NCI-H524 (cell line): ENCODE measurements at places on chromosomes 3 and 15.

DNA sequence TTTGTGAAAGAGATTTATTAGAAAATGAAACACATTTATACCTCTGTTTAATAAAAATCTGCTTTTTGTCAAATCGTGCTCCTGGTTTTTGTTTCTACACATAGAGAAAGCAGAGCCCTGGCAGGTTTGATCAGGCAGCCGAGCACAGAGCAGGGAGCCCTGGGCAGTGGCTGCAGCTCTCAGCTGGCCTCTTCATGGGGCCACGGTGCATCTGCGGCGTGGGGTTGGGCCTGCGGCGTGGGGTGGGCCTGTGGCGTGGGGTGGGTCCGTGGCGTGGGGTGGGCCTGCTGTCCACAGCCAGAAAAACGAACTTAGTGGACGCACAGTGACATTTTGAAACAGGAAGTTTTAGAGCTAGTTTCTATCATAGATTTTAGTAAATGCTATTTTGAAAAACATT, 10.6 kb downstream of the GOLGA6L2 start:
- DNase-seq = no peak

GRCh38 chr15:63382966-63383710, 1.5 kb upstream of the CA12 start:
- DNase-seq = no peak

DNA sequence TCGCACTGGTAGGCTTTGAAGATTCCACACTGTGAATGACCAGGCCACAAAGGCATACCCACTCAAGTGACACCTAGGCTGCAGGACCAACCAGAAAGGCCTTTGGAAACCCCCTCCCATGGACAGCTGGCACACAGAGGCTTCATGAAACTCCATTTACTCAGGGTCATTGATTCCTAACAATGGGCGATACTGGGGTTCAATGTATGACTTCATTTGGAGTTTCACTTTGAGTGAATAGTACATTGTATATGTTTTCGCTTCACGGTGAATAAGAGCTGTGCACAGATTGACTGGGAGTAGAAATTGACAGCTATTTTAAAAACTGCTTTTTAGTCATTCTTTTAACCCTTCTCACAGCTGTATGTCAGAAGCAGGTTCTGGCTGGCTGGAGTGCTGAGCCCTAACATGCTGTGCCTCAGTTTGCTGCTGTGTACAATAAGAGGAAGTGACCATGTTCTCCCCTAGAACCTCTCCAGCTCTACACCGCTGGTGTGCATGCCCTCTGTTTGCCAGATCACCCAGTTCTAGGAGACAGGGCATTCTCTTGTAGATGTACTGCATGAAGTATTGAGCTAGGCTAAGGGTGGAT, 15.4 kb upstream of the CX3CR1 start:
- no peak for DNase-seq

- DNase-seq = no peak
These were observed 77.6 kb downstream of the CLDN11 start for GRCh38 chr3:170496026-170496867.

DNA sequence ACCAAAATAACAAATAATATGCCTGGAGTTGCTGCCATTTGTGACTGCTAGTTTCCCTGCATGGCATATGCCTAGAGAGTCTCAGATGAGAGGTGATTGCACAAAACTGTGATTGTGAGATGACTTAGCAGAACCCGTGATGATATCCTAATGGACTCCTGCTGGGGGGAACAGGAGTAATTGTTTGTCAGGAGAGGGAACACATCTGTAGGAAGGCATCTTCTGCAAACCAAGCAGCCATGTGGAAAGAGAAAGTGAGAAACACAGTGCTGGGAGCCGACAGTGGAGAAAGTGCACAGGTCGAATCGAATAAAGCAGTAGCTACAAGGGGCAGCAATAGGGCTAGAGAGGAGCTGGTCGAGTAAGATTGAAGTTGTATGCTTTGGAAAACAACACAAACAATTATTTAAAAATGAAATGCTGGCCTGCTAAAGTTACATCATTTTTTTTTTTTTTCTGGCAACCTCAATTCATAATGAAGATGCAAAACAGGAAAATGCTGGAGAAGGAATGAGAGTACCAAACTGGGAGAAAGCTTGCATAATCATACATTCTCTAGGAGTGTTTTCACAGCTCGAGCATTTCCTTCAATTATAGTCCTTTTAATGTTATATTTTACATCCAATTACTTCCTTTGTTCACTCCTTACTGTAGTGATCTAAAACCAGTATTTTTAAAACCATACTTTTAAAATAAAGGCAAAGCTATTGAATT, 494.2 kb upstream of the AGTR1 start:
- no peak for DNase-seq

DNA sequence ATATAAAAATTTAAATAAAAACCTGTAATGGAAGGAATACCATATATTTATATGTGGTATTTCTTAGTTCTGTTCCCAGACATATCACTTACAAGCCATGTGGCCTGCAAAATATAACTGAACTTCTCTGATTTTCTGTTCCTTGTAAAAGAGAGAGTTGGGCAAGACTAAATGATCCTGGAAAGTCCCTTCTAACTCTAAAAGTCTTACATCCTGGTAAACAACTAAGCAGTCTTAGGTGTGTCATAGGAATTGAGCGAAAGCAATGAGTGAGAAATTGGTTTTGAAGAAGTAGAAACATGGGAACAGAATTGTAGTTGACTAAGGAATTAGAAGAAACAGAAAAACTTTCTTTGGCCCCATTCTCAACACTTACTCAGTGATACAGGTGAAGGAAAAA, 25.3 kb upstream of the IL20RB start:
- DNase-seq = no peak

- DNase-seq = no peak
These were observed 273.8 kb upstream of the DCBLD2 start for GRCh38 chr3:99175276-99175812.

DNA sequence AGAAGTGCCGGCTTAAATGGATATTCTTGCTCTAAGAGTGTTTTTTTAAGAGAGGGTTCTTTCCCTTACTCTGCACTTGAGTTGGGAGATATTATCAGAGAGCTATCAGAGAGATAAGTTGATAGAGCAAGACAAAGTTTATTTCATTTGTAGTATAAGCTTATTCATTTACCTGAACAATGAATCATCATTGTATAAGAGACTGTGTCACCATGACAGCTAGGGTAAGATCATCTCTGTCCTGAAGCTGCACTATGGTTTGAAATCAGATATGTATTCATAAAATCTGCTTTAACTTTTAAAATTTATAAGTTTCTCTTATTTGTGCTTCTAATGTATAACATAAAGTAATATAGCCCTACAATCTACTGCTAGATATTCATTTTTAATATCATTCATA, 128.1 kb upstream of the ARL6 start:
- DNase-seq = no peak

DNA sequence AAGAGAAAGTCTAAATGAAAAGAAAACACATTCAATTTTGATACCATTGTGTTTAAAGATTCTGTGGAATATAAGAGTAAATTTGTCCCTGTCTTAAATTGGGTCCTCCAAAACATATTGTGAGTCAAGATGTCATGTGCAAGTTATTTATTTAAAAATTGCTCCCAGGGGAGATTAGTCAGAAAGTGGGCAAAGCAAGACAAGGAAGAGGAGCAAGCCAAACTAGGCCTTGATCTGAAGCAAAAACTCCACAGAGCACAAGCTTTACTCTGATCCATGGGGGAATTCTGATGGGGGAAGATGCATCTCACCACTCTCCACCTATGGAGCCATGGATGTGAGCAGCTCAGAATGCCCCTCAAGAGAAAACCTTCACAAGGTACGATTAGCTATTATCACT, 342.8 kb upstream of the IL12A start:
- DNase-seq = peak; percentile 9

GRCh38 chr15:65410036-65410435, 12.7 kb downstream of the IGDCC4 start:
- no peak for DNase-seq

GRCh38 chr15:88250826-88251225, 5.7 kb downstream of the NTRK3 start:
- peak; percentile 87 for DNase-seq

DNA sequence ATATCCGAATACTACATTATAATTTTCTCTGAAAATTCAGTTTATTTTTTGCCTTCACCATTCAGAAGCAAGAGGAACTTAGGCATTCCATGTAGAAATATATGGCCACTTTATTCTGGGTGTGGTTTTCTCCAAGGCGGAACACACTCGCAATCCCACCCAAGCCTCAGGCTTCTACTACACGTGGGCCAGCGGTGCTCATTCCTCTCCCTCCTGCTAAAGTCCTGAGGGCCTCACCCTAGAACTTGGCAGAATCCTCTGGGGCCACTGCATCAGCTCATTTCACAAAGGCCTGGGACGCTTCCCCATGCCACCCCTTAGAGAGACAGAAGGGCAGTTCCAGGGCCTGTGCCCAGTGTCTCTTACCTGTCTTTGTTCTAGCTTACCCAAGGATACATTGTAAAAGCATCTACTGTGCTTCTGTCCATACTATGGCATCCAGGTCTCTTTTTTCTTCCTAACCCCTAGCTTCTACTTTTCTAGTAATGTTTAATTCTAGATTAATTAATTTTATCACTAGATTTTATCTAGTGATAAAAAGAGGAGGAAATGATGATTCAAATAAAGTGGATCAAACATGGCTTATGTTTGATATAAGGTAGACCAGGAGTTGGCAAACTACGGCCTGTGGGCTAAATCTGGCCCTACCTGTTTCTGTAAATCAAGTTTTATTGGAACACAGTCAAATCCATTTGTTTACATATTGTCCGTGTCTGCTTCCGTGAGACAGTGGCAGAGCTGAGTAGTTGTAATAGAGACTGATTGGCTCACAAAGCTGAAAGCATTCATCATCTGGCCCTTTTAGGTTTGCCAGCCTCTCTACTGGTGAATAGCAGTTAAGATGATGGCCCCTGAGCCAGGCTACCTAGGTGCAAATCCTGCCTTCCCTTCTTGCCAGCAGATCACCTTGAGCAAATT, 29.8 kb downstream of the LARS2 start:
- no peak for DNase-seq

DNA sequence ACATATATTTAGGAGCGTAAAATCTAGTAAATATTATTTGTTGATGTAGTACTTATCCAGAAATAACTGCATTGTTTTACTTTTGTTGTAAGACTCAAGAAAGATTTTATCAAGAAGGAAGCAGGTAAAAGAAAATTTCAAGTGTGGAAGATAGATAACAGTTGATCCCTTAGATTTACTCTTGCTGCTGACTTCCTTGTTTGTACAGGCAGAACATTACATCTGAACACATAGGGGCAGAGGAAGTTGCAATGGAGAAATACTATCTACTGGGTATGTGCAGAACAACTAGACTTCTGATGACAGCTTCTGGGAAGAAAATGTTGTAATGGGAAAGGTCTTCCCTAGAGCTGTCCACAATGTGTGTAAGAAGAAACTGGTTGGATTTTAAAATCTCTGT, 350.6 kb downstream of the NLGN1 start:
- DNase-seq = no peak

DNA sequence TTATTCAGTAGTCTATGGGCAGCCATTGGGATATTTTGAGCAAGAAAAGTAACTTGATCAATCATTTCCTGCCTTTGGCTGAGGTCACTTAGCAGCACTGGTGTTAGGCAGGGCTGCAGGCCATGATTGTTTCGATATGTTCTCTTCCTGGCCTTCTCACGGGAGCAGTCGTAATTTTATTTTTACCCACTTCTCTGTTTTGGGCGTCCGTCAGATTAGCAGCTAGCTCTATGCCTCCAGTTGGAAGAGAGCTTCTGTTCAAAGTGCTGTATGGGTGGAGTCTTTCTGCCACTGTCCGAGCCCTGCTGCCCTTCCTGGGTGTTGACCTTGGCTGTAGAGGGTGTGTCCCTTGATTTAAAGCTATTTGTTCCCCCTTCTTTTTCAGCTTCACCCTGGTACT, 123.4 kb upstream of the ROPN1 start:
- no peak for DNase-seq

DNA sequence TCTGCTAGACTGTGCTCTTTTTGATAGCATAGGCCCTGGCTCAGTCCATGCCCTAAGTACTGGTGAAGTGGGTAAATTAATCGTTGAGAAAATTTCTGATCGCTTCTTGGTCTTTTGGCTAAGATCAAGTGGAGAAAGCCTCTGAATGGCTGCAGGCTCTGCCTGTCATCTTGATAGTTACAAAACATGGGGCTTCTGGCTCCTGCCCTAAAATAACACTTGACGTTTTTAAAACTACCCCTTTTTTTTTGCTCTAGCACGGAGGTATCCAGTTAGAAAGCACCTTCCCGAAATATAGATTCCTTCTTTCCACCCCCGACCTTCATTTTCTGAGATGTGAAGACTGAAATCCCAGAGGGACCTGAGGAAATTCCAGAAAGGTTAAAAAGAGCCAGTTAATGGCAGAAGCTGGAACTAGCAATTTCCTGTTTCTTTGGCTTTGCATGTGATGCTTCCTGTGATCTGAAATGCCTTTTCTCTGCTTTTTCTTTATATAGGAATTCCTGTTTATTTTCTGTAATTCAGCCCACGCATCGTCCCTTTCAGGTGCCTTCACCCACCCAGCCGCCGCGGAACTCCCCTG, 799 bp upstream of the C2CD4B start:
- DNase-seq = no peak

- DNase-seq = no peak
These were observed at the start of gene HYAL1 for GRCh38 chr3:50303013-50303815. TSS of gene HYAL1 (minus strand) at chr3:50303574. CDS start at chr3:50302956, 618 bp downstream.

- DNase-seq = no peak
These were observed 46.3 kb downstream of the COLQ start for GRCh38 chr3:15475161-15475560.

- peak; percentile 38 for DNase-seq
These were observed 708 bp upstream of the PTPN23 start for GRCh38 chr3:47380026-47380600.

DNA sequence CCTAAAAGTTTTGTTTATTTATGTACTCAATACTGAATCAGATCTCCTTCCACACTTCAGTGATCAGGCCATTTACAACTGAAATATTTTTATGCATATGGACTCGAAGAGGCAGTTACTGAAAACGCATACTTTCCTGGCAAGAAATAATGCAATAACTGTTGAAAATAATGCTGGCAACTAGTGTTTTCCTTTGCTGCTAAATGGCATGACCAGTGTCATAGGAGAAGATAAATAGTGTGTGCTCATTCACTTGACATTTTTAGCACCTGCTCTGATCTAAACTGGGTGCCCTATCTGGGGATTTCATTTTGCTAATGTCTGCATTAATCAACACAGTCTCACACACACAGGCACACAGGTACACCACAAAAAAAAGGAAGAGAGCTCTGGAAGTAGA, 695.2 kb downstream of the TUSC7 start:
- DNase-seq = no peak

DNA sequence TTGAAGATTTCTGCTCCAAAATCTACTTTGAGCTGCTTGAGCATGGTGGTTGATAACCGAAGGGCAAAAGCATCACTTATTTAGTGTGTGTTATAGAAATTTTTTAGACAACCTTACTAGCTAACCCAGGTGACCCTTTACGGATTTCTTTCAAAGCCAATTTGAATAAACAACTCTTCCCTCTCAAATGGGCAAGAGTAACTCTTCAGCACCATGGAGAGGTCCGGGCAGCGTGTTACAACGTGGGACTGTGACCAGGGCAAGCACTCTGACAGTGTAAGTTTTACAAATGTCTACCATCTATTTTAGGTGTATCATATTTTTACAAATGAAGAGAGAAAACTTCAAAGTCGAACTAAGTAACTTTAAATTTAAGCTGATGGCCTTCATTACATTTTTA, 471.8 kb downstream of the MFSD1 start:
- DNase-seq = no peak

- no peak for DNase-seq
These were observed 93.5 kb upstream of the THBS1 start for GRCh38 chr15:39487458-39487735.
